ENCODE measurements at places on chromosomes 2 and 18.

GRCh38 chr2:96099861-96100798 lies 16.2 kb downstream of the ADRA2B start:
- no peak for DNase-seq

GRCh38 chr18:65464361-65464760 lies 286.5 kb upstream of the CDH7 start:
- no peak for DNase-seq

- DNase-seq: no peak
Observed at GRCh38 chr2:239468491-239469105, 67.8 kb upstream of the HDAC4 start.

DNA sequence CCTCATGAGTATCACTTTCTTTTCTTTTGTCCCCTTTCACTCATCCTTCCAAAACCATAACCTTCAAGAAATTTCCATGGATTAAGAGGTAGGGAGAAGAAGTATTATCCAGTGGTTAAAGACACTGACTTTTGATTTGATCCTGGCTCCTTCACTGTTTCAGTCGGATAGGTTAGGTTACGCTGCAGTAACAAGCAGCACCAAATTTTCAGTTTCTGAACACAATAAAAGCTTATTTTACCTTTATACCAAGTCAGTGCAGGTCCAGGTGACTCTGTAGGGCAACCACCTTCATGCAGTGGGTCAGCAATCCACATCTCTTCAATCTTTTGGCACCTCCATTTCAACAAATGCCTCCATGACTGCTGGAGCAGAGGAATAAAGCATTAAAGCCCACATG lies 15.0 kb upstream of the MARCHF4 start:
- DNase-seq: no peak

DNA sequence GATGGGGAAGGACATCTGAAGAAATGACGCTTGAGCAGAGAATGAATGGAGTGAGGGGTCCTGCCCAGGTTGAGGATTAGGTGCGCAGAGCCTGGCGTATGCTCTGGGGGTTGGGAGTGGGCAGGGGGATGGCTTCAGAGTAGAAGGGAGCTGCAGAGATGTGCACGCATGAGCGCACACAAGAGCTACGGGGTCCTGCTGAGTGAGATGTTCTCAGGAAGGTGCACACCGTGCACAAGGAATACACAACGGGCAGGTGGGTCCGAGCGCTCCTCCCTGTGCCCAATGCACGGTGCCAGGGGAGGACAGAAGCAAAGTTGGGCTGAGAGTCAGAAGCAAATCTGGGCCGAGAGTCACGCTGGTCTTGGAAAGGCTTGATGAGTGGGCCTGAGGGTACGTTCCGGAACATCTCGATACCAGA lies 25.5 kb downstream of the TWIST2 start:
- DNase-seq: no peak

DNA sequence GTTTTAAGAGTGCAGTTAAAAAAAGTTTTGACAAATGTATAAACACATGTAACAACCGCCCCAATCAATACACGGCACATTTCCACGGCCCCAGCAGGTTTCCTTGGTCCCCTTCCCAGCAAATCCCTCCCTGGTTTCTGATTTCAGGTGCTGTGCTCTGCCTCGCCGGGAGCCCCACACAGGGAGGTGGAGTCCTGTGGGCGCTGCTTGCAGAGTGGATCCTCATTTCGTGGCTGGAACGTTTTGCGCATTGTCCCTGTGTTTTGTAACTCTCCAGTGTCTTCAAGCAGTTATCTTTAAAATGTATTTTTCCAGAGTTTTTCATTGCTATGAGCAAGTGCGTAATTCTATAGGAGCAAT lies 124.8 kb downstream of the GALR1 start:
- no peak for DNase-seq

DNA sequence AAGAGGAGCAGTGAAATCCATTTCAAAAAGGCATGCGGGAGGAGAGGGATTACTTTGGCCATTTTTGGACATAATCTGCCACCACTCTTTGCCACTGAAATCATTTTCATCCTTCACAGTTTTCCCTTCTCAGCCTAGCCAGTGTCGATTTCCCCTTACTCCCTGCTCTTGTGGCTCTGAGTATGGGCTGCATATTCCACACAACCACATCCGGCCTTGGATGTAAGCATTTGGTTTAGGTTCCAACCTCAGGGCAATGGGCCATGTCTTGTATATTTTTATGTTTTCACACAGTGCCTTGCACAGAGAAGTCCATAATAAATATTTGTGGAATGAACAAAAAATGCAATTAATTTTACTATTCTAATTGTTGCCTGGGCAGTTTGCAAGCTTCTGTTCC lies 7.7 kb upstream of the SERPINE2 start:
- DNase-seq: no peak

DNA sequence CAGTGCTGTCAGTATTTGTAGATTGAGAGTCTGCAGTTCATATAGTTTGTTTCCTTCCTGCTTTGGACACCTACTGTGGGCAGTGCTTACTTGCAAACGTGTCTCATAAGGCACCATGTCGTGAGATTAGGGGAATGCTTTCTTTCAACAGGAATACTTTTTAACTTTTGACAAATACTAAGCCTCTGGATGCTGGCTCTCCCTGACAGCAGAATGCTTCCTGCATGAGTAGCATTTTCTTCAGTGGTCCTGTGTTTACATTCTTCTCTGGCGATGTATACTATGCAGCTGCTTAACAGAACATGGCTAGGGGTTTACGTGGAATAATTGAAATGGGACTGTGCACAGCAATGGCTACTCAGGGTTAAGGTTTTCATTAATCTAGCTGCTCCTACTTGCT lies 807.5 kb downstream of the MBD2 start:
- no peak for DNase-seq
